ENCODE measurements at places on chromosomes 6 and 20.

DNA sequence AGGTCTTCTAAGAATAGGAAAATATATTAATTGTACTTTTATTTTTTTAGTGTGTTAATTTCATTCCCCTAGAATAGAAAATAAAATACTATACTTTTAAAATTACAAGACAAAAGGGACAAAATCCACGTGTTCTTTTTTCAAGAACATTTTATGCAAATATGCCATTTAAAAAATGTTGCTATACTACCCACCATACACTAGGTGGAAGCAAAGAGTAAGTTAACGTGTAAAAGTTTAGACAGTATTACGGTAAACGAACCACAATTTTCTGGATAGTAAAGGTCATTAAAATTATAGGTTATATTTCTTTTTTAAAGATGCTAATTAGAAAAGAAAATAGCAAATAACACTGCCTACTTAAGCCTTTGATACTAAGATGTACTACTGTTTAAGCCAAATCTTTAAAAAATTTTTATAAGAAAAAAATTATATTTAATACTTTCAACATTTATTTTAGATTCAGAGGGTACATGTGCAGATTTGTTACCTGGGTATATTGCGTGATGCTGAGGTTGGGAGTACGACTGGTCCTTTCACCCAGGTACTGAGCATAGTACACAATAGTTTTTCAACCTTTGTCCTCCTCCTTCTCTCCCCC lies 287.6 kb downstream of the PHF3 start:
- no peaks in the 10 kb centered on the region for H3K4me1 ChIP-seq
- H3K4me3 ChIP-seq = no peak overlapping the region
- no peak overlapping the region for H3K27ac ChIP-seq
- H3K36me3 ChIP-seq = no peaks in the 10 kb centered on the region
- no peak for DNase-seq

GRCh38 chr6:145904391-145904790 lies 59.8 kb downstream of the SHPRH start:
- no peaks in the 10 kb centered on the region for H3K4me1 ChIP-seq
- no peak for DNase-seq
- no peak overlapping the region for H3K27ac ChIP-seq
- no peak overlapping the region for H3K4me3 ChIP-seq
- no peaks in the 10 kb centered on the region for H3K27me3 ChIP-seq
- H3K36me3 ChIP-seq = peaks cover 22% of the 10 kb centered on the region

DNA sequence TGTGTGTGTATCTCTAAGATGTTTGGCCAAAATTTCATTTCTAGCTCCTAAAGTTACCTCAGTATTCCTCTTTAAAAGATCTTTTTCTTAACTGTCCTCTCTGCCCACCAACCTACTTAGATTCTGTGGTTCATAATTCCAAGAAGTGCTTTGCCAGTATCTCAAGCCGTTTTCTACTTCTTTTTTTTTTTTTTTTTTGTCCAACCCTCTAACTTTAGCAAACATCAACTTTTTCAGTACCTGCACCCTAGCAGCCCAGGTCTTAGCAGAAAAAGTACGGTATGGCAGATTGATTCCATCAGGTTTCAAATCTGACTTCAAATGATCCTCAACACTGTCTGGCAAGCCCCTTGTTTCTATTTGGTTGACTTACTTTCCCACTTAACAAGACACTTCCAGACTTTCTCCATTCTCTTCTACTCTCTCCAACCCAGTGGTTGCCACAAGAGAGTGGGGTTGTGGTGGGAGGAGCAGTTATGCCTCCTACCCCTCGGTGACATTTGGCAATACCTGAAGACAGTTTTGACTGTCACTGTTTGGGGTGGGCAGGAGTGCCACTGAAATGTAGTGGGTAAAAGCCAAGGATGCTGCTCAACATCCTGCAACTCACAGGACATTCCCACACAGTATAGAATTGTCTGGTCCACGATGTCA lies 10.8 kb upstream of the MAN1A1 start:
- no peak overlapping the region for H3K4me3 ChIP-seq
- H3K36me3 ChIP-seq = no peaks in the 10 kb centered on the region
- no peak for DNase-seq
- H3K4me1 ChIP-seq = no peaks in the 10 kb centered on the region
- H3K27me3 ChIP-seq = no peaks in the 10 kb centered on the region

DNA sequence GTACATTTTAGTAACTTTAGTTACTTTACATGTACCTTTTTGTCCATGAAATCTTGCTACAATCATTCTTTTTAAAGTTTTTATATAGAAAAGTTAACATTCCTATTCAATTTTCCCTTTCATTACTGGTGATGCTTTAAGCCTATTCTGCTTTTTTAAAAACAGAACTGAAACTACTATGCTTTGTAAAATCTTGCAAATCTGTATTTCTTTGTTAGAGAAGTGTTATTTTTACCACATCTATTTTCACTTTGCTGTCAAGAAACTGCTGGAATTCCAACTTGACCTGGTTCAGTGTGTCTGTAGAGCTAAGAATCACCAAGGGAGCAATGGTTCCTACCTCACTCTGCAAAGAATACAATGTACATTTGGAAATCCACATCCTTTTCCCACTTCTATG lies 21.8 kb upstream of the SAMD5 start:
- H3K4me3 ChIP-seq = no peak overlapping the region
- no peak for DNase-seq
- H3K27me3 ChIP-seq = no peaks in the 10 kb centered on the region
- H3K27ac ChIP-seq = no peak overlapping the region
- no peaks in the 10 kb centered on the region for H3K4me1 ChIP-seq

GRCh38 chr6:106745824-106746582 lies 116.6 kb downstream of the QRSL1 start:
- H3K4me3 ChIP-seq = no peak overlapping the region
- no peak for DNase-seq

All from right atrium auricular region (tissue), 2 donors.